HS-27A (cell line): ENCODE measurements at places on chromosomes 16 and 17.

- no peak for DNase-seq
Observed at GRCh38 chr17:29652976-29653375, 30.3 kb upstream of the CORO6 start.

DNA sequence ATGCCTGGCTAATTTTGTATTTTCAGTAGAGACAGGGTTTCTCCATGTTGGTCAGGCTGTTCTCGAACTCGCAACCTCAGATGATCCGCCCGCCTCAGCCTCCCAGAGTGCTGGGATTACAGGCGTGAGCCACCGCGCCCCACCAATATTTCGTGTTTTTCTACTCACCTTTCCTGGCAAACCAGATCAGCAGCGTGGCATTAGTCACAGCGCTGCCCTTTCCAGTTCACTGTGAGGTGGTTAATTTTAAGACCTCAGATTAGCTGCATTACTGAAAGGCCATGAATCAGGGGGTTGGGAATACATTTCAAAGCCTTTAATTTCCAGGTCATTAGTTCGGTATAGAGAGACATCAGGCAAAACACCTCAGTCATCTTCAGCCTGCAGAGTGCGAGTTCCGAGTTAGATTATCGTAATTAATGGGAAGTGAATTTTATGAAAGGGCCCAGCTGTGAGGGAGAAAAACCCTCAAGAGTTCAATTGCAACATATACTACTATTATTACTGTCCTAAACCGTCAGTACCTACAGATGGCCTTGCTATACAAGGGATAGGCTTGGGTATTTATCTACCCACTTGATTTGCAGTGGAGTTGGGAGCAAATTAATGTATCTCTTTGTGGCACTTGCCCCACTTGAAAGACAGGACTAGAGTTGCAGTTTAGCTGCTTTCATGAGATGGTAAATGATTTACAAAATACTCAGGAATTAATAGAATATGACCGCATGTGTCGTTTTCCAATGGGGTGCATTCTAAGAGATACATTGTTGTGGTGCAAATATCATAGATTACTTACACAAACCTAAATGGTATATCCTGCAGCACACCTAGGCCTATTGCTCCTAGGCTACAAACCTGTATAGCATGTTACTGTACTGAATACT, 2.1 kb upstream of the USP32 start:
- DNase-seq: no peak

- DNase-seq: no peak
Observed at GRCh38 chr17:72175263-72175662, 54.4 kb downstream of the SOX9 start.

DNA sequence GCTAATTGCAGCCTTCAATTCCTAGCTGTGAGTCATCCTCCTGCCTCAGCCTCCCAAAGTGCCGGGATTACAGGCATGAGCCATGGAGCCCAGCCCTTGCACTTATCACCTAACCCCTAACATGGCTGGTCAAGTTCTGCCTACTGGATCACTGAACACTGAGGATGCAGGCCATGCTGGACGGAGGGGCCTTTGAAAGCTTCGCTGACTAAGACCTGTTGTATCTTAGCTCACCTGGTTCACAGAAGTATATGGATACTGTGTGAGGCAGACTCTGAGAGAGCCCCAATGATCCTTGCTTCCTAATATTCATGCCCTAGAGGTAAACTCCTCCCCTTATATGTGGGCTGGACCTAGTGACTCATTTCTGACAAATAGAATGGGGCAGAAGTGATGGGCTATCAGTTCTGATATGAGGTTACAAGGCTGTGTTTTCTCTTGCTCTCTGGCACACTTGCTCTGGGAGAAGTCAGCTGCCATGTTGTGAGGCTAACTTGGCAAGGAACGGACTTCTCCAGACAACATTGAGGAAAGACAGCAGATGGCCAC, 11.7 kb upstream of the TMIGD1 start:
- DNase-seq: no peak

DNA sequence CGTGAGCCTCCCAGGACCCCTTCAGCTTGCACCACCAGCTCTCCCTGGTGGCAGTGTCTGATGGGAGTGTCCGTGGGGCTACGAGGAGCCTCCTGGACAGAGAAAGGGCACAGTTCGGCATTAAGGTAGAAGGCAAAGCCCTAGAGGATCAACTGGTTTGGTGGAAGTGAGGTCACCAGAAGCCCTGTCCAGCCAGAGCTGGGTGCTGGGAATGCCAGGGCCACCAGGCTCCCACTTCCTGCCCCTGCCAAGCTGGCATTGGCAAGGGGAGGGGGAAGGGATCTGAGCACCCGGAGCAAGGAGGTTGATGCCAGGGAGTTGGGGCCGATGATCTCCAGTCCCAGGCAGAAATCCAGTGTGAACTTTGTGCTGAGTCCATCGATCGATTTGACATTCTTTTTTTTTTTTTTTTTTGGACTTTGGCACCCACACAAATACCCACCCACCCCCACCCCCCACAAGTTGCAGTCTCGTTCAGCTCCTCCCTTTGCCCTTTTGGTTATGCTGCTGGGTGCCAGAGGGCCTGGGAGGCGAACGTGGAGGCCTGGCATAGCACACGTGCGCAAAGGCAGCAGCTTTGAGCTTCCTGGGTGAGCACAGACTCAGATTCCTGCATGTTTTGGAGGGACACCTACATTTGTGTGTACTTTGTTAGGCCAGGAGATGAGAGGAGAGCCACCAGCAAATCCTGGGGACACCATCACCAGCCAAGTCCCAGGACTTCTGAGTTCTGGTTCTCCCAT, 2.1 kb downstream of the NHERF1 start:
- no peak for DNase-seq

GRCh38 chr17:17518951-17519350, 22.8 kb upstream of the RASD1 start:
- no peak for DNase-seq

- DNase-seq: no peak
Observed at GRCh38 chr17:29390851-29391631, 878 bp downstream of the TAOK1 start.
